ENCODE measurements at places on chromosomes 12 and 14.

DNA sequence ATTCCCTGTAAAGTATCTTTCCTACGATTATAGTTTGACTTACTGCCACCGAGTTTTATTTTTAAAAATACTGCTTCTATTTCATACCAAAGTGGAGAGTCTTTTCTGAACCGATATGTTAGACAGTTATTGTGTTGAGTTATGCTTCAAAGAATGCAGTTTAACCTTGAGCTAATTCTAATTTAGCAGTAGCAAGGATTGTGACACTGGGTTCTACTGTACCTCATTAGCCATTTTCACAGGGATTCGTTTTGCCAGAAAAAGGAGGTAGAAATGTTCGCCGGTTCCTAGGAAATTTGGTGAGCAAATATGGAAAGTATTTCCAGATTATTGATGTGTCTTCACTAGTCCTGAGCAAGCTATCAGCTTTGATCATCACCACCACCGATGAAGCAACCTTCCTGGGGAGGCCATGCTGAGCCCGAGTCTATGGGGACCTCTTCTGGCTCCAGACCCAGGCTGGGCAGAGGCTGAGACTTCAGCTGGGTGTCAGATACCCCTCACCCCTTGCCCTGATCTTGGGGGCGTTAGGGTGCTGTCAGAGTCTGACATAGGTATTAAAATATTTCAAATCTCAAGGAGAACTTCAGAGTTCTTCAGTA lies 13.6 kb downstream of the GLRX5 start:
- no peak for DNase-seq

DNA sequence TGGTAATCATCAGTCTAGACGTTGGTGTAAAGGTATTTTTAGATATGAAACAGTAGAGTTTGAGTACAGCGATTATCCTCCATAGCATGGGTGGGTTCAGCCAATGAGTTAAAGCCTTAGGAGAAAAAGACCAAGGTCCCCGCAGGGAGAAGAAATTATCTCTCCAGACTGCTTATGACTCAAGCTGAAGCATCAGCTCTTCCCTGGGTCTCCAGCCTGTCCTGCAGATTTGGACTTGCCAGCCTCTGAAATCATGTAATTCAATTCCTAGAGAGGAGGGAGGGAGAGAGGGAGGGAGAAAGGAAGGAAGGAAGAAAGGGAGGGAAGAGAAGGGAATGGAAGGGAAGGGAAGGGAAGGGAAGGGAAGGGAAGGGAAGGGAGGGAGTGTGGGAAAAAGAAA lies 12.0 kb upstream of the DTX1 start:
- DNase-seq, result no peak

DNA sequence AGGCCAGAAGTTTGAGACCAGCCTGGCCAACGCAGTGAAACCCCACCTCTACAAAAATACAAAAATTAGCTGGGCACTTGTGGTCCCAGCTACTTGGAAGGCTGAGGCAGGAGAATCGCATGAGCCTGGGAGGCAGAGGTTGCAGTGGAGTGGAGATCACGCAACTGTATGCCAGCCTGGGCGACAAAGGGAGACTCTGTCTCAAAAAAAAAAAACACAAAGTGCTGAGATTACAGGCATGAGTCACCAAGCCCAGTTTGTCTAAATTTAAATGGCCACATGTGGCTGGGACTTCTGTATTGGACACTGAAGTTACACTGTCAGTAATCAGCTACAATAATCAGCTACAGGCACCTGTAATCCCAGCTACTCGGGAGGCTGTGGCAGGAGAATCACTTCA lies 100.9 kb upstream of the AEBP2 start:
- no peak for DNase-seq

DNA sequence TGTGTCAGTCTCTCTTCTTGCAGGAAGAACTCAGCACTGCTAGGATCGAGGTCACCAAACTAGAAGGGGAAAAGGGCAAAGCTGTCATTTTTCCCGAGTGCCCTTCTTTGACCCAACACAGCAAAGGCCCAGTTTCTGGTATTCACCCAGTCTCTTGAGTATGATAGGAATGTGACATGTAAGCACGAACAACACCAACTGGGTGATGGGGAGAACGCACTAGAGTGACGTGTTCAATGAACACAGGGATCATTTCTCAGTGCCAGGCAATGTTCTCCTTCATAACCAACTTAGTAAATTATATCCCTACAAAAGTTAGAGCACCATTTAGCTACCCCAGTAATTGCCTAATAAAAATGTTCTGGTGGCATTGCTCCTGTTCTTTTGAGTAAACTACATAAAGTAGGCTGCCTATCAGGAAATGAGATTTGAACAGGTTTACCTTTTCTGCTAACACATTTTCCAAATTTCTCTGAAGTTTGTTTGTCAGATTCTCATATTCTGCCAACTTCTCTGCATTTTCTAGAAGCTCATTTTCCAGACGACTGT lies 64.5 kb downstream of the NIN start:
- DNase-seq, result no peak

DNA sequence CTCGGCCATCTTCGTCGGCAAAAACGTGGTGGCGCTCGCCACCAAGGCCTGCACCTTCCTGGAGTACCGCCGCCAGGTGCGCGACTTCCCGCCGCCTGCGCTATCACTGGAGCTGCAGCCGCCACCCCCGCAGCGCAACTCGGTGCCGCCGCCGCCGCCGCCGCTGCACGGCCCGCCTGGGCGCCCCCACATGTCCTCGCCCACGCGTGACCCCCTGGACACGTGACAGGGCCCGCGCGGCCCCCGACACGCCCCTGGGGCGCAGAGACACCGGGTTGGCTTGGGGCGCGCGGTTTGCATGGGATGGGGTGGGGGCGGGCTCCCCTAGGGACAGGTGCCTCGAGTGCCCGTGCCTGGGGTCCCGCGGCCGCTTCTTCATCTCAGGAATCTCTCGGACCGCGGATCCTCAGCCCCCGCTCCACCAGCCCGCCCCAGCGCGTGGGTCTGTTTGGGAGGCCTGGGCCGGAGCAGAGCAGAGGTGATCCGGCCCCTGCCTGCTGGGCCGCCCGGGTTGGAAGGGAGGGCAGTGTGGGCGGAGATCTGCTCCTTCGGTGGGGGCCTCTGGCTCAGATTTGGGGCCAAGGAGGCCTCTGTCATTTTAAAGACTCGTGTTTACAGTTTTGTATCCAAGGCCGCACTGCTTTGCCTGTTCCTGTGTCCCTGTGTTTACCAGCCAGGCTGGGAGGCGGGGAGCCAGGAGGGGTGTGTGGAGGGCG lies 3.3 kb downstream of the TMEM121 start:
- DNase-seq, result peak; percentile 34

DNA sequence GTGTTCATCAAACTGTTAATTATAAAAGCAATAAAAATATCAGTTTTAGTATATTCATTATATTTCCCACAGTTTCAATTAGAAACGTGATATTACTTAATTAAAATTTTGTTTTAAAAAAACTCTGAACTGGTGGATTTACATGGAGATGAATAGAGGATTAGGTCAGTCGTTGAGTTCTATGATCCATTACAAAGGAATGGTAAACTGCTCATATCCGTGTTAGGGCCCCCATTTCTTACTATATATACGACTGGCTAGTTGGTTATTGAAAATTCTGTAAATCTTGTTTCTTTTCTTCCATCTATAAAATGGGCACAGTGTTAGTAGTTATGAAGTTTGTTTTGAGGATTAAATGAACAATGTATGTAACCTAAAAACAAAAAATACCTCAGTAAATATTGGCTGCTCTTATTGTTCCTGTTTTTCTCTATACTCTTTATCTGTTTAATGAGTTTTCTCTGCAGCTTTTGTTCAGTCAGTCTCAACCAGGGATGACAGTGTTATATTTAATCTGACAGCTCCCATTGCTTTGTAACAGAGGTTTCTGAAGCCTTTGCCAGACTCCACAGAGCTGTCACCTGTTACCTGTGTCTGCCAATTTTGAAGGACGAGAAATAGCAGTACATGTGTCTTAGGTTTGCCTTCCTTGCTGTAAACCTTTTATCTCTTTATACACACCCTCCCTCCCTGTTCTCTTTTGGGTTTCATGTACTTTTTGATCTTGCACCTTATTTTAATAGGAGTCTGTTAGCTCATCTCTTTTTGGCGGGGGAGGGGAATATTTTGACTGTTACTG lies 41.5 kb downstream of the FRS2 start:
- no peak for DNase-seq

- DNase-seq, result no peak
Observed at GRCh38 chr12:117514016-117514415, 152.6 kb upstream of the NOS1 start.

- no peak for DNase-seq
Observed at GRCh38 chr12:113271853-113272561, 50.7 kb downstream of the TPCN1 start.

GRCh38 chr12:57069523-57069922 lies 9.1 kb downstream of the NEMP1 start:
- peak; percentile 48 for DNase-seq

GRCh38 chr14:71552809-71553208 lies 379.4 kb upstream of the RGS6 start:
- DNase-seq, result no peak

DNA sequence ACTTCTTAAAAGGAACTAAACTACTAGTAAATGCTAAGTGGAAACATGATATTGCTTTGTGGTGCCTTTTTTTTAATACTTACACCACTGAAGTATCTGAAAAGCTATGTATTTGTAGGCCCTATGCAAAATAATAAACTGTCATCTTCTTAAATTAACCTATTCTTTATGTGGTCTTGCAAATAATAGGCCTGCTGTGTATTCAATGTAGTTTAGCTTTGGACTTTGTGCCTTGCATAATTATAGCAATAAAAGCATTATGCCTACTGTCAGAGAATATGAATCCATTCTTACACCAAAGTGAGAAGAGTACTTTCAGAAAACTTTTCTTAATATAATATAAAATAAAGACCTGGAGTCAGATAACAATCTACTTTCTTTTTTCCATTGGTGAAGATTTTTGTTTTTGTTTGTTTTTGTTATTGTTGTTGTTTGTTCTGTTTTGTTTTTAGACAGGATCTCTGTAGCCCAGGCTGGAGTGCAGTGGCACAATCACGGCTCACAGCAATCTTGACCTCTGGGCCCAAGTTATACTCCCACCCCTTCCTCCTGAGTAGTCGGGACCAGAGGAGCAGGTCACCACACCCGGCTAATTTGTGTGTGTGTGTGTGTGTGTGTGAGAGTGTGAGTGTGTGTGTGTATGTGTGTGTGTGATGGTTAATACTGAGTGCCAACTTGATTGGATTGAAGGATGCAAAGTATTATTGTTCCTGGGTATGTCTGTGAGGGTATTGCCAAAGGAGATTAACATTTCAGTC lies 213.8 kb downstream of the SLC6A15 start:
- no peak for DNase-seq

DNA sequence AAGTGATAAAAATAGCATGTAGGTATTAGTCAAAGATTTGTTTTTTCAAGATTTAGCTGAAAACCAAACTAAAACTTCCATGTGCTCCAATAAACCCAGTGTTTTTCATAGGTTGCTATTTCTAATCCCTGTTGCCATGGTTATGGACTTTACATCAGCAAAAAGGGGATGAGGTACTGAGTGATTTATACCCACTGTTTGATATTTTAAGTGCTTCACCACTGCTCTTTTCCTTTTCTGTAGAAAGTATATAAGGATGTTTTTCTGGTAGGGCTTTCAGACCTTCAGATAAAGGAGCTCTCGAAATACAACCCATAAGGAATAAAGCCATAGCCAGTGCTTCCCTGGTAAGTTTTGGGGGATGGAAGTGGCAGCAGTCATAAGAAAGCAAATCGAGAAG lies at the start of gene OTOGL:
Gene OTOGL (plus strand): TSS at position 279 of the 400 bp plus-strand sequence. CDS start 109,895 bp downstream, outside the sequence.
- no peak for DNase-seq

DNA sequence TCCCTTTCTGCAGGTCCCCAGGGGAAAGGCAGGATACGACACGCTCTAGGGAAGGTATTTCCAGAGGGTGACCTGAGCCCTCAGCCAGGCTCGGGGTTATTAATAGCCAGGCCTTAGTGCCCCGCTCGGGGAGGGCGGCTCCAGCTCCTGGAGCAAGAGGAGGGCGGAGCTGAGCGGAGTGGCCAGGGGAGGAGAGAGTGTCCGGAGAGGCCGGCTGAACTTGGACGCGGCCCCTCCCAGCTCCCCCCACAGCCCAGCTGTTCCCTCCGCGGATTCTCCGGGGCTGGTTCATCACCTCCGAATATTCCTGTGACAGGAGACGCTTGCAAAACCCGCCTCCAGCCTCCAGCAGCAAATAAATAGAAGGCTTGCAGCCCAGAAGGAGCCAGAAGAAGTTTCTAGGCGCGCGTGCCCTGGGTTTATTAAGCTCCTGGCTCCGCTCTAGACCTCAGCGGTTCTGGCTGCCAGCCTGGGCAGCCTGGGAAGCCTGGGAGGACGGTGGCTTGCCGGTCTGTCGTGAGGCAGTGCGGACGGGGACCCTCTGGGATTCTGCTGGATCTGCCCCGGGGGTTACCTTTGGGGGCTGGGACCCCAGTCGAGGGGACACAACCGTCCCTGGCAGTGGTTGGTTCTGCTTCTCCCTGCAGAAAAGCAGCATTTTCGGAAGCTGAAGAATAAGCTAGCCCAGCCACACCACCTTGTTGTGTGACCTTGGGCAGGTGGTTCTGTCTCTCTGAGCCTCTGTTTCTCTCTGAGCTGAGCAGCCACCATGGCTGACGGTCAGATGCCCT lies at the start of gene HSPB8:
Gene HSPB8 (plus strand): TSS at position 388 of the 791 bp plus-strand sequence. CDS start 382 bp downstream, at position 770.
- DNase-seq, result no peak

- no peak for DNase-seq
Observed at GRCh38 chr12:11927286-11927935, 143.3 kb upstream of the BCL2L14 start.

GRCh38 chr12:18749386-18749957 lies 11.6 kb downstream of the CAPZA3 start:
- no peak for DNase-seq

GRCh38 chr14:98341211-98341610 lies 930.8 kb downstream of the BCL11B start:
- no peak for DNase-seq

DNA sequence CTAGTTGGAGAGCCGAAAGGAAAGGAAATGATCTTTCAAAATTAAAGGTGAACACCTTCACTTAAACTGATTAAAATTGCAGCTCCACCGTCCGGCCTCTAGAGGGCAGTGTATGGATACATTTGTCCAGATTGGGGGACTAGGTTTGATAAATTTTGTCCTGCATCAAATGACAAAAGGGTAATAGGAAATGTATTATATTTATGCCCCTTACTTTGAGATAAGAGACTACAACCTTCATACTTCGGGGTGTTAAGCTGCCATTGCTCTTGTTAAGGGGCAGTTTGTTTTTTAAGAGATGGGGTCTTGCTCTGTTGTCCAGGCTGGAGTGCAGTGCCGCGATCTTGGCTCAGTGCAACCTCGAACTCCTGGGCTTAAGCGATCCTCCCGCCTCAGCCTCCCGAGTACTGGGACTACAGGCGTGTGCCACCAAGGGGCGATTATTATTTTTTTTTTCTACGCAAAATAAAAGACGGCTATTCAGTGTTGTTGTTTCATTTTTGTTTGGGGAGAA lies 818 bp upstream of the SUOX start:
- peak; percentile 56 for DNase-seq

DNA sequence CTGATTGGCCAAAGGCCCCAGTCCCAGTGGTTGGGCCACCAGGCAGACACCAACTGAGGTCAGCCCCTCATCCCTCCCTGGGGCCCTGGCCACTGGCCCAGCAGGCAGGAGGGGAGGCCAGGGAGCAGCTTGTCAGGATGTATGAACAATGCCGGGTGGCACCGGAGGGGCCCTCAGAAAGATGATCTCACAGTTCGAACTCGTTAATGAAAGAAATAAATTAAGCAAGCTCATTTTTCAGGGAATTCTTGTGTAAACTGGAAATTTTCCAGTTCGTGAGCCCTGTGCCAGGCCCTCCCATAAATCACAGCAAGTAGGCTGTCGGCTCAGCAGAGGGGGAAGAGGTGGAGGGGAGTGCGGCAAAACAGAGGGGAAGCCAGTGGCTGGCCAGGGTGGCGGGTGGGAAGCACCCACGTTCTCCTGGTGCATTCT lies 177.0 kb upstream of the VASH1 start:
- DNase-seq, result no peak

- DNase-seq, result no peak
Observed at GRCh38 chr12:1644534-1645438, 15.8 kb downstream of the WNT5B start.
